ENCODE measurements at places on chromosomes 5 and 9.

- no peak for DNase-seq
These were observed 54.9 kb upstream of the FSTL4 start for GRCh38 chr5:133667217-133667616.

GRCh38 chr5:89444088-89444487 is 561.1 kb upstream of the MEF2C start:
- DNase-seq: no peak

DNA sequence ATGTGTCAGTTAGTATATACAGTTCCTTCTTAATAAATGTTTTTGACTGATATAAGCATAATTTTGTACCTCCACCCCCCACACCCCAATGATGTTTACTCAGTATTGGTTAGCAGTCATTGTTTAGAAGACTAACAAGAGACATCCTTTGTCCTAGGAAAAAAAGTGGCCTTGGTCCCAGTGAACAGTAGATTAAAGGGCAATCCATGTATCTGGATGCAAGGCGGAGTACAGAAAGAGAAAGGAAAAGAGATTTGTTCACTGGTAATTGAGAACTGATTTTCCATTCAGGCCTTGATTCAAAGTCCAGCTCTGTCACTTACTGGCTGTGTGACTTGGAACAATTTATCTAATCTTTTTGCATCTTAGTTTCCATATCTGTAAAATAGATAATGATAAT is 4.6 kb downstream of the RALGPS1 start:
- no peak for DNase-seq

- DNase-seq: no peak
These were observed 1.2 kb upstream of the TBCA start for GRCh38 chr5:77777281-77777892.
